ENCODE measurements at places on chromosomes 2 and 18.

GRCh38 chr2:33765122-33765521 is 166.0 kb upstream of the FAM98A start:
- DNase-seq = no peak

DNA sequence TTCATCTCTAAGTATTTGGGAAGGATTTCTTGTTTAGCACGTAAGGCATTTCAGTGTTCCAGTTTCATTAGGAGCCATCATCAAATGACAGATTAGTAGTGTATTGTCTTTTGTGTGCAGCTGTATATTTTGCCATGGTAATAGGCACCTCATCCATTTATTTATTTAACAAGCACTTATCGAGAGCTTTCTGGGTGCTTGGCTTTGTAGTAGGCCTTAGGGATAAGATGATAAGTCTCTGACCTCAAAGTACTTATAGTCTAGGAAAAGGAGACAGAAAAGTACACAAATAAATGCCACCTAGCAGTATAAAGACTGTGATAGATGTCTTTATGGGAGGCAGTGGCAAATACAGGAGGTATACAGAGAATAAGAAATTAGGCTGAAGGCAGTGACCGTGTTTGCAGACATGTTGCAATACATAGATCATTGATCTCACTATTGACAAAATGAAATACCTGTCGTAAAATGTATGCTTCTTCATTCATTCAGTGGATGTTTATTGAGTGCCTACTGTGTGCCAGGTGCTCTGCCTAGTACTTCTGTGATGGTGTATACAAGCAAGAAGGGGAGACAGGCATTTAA is 265.9 kb downstream of the SETBP1 start:
- DNase-seq = no peak

- DNase-seq = no peak
Measured at GRCh38 chr18:37495354-37495753, 70.2 kb downstream of the CELF4 start.

- DNase-seq = no peak
Measured at GRCh38 chr2:30689496-30690125, 117.6 kb downstream of the CAPN13 start.

DNA sequence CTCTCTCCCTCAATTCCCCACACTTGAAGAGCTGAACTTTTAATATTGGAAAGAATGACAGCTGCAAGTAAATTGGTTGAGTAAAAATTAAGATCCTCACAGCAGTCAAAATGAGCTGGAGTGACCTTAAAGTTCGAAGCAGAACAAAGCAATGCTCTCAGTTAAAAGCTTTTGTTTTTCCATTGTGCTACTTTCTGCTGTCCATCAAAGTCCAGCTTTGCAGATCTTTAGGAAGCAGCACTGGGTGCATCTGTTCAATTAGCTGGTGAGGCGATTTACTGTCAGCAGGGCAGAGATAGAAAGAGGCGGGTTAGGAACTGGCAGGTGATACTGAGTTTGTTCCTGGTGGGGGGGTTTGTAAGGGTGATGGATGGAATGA is 834.8 kb downstream of the CPS1 start:
- no peak for DNase-seq

DNA sequence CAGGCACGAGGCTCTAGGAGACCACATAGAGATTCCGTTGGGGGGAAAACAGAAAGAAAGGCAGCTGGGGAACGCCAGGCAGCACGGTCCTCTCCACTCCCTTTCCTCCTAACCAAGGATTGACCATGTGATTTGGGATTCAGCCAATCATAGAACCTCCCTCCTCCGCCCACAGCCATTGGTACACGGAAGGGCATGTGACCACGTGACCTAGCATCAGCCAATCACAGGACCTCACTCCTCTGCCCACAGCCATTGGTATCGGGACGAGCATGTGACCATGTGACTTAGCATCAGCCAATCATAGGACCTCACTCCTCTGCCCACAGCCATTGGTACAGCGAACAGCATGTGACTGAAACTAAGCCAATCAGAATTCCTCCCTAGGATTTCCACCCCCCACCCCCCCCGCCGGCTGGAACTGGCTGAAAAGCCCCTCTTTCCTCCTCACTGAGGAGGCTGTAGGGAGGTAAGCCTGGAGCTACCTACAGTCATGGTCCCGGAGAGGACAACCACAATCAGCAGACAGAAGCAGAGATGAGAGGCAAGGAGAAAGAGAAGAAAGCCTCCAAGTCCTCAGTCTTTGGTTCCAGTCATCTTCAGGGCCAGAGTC is 7.6 kb downstream of the SERPINE2 start:
- no peak for DNase-seq

DNA sequence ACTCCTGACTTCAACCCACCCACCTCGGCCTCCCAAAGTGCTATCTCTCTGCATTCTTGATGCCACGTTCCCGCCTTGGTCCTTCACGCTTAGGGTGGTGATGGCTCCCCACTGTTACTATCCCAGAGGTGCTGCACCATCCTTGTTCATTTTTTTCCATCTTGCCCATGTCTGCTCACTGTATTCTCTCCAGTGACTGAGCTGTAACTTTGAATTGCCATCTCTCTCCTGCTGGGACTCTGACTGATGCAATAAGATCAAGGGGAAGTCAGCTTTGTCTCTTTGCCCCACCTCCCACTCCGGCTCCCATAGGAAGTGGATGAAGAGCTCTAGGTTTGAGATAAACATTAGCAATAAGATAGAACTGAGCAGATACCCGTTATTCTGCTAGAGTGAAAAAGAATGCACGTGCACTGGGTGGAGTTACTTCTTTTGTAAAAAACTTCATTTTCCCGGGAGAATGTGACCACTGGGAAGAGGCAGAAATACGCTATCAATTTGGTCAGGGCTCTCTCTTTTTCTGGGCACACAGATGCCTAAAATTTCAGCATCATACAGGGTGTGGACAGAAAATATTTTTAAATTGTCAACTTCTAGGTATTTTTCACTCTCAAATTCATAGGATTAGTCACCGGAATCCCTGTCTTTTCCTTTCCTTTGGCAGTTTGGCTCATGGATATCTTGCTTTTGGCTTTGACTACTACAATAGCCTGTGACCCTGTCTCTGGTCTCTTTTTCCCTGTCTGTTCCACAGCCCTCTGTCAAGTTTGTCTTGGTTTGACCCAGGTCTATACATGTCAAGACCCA is 105.4 kb downstream of the POLR1A start:
- no peak for DNase-seq

GRCh38 chr2:162839419-162839818 is 852 bp upstream of the KCNH7 start:
- DNase-seq = no peak

- DNase-seq = no peak
Measured at GRCh38 chr2:8162552-8162951, 519.3 kb upstream of the ID2 start.

GRCh38 chr2:17517481-17518211 is 594 bp downstream of the RAD51AP2 start:
- peak; percentile 6 for DNase-seq

- DNase-seq = no peak
Measured at GRCh38 chr2:71207601-71208000, 19.3 kb downstream of the PAIP2B start.

GRCh38 chr2:27202854-27203253 is 9.0 kb upstream of the ATRAID start:
- peak; percentile 31 for DNase-seq

- DNase-seq = peak; percentile 62
Measured at GRCh38 chr2:28084564-28084963, 194.0 kb downstream of the BABAM2 start.

- no peak for DNase-seq
Measured at GRCh38 chr18:60831971-60832370, 459.4 kb upstream of the MC4R start.

DNA sequence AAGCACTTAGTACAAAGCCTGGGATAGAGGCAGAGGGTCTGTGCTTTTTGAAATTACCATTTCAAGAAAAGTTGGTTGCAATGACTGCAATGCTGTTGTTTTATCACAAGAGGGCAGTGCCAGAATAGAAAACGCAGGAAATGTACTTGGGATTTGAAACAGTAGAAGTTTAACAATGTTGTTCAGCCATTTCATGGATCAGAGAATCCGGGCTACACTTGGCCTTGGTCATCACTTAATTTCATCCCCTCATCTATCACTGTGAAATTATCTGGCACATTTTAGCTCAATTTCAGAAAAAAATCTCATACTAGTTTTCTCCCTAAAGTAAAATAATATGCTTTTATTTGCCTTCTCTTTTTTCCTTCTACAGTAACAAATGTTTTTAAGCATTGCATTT is 70.8 kb downstream of the RAPGEF4 start:
- DNase-seq = peak; percentile 79

- DNase-seq = peak; percentile 64
Measured at GRCh38 chr2:209977386-209978239, 24.8 kb upstream of the RPE start.

- peak; percentile 63 for DNase-seq
Measured at GRCh38 chr2:113198790-113199612, 25.2 kb downstream of the PSD4 start.

GRCh38 chr2:220432645-220433044 is 805.2 kb downstream of the SLC4A3 start:
- no peak for DNase-seq

- DNase-seq = no peak
Measured at GRCh38 chr2:200451511-200451910, 58.4 kb downstream of the KCTD18 start.

- peak; percentile 81 for DNase-seq
Measured at GRCh38 chr2:181955010-181955409, 30.6 kb upstream of the PPP1R1C start.

- DNase-seq = peak; percentile 60
Measured at GRCh38 chr2:217820091-217820819, 182.5 kb downstream of the TNS1 start.

GRCh38 chr2:202278036-202278760 is 12.6 kb downstream of the NOP58 start:
- peak; percentile 74 for DNase-seq

GRCh38 chr2:96913398-96914202 is 43.7 kb upstream of the SEMA4C start:
- DNase-seq = no peak

DNA sequence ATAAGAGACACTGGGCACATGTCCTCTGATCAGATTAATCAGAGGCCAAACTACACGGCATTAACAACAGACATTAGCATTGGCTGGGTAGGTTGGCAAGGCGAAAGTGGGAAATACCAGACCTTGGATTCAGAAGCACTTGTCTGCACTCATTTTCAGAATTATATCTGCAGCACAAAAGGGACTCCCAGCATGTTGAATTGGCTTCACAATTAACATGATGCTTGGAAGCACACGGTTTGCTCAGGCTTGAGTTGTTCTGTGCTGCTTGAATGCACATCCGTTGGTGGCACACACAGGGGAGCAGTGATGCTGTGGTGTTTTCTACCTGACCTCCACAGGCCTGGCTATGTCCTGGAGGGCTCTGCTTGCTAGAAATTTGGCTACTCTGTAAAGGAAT is 83.9 kb downstream of the ACTR3 start:
- DNase-seq = no peak

- DNase-seq = no peak
Measured at GRCh38 chr2:218344090-218344754, 12.4 kb upstream of the CATIP start.

DNA sequence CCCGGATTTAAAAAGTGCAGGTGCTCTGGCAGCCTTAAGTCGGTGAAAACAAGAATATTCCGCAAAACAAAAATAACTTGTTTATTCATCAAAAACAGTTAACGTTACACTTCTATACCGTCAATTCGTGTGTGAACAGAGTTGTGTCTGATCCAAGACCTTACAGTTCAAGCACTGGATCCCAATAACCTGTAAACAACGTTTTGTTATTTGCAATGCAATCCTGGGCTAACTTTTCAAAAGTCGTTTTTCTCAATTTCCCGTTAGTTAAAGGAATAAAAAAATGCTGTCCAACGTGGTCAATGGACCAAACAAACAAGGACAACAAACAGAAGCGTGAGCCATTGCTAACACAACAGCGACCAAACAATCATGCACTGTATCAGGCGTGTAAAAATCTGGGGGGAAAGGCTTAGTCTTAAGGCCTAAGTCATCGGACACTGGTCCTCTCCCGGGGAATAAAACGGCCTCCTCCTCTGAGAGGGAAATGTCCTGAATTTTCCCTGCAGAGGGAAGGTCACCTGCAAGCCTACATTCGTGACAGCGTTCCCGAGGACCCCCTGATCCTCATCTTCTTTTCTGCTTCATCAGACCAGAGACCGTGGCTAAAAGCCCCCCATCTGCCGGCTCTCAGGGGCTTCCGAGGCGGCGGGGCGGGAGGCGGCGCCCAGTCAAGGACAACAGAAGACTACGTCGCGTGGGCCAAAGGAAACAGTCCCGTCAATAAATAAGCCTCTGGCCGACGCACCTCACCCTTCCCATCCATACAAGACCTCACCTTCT is 490 bp downstream of the NDUFS1 start:
- peak; percentile 43 for DNase-seq

DNA sequence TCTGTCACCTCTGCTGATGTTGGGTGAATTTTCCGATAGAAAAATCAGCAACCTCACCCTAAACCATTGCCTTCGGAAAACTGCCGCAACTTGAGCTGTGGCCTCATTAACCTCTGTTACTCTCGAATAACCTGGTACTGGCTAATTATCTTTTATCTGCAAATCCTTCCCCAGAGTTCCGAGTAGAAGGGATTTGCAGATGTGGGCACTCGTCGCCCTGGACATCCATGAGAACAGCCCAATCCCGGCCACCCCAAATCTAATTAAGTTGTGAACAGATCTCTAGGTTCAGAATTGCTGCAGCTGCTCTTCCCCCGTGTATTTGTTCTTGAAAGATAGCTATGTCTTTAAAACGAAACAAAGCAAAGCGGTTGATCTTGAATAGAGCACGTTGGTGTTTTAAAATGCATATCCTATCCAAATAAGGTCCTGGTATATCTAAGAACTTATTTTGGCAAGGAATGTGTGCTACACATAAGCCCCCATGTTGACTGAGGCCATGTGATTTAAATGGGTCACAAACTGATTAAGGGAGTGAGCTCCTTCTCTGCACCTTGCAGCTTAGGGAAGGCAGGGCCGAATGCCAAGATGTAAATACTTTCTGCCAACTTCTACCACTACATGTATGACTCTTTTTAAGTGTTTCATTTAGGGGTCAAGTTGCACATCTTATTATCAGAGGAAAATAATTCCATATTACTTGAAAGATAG is 88.2 kb downstream of the MTCL1 start:
- DNase-seq = no peak

GRCh38 chr2:199136242-199136641 is 321.5 kb downstream of the SATB2 start:
- peak; percentile 8 for DNase-seq

GRCh38 chr18:42028247-42028832 is 73.3 kb downstream of the PIK3C3 start:
- peak; percentile 60 for DNase-seq

DNA sequence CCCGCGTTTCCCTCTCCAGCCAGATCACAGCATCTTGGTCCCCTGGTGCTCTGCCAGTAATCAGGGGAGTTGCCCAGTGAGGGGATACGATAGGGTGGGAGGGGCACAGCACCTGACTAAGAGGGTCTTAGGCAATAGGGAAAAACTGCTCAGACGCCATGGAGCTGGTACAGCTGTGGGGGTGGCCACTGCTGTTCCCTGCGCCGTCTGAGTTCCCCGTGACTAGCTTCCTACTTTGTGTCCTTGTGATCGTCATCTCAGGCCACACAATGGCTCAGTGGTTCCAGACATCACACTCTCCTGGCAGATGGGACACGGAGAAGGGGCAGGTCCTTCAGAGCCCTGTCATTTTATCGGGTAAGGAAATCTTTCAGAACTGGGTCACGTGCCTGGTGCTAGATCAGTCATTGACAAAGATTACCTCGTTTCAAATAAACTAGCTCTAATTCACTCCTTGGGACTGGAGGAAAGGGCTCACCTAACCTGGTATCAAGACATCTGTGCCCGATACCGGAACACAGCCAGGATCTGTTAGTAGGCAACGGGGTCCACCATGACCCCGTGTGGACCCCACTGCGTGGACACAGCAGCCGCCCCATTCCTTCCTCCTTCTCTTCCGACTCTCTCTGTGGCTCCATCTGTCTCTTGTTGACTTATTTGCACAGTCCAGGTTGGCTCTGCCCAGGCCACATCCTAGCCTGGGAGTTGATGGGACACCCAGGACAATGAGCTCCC is 101.6 kb downstream of the PTGR3 start:
- no peak for DNase-seq
